Caki2 (cell line): ENCODE measurements at places on chromosomes 3 and 15. TPM values are rescaled to one million over a fixed set of nuclear protein-coding genes. Genes with fewer than 3 reads are reported as not detected.

The CCDC54 gene
- total RNA-seq, result not detected in 2 replicates

GRCh38 chr3:162147996-162148395, 651.4 kb downstream of the OTOL1 start:
- DNase-seq, result no peak

DNA sequence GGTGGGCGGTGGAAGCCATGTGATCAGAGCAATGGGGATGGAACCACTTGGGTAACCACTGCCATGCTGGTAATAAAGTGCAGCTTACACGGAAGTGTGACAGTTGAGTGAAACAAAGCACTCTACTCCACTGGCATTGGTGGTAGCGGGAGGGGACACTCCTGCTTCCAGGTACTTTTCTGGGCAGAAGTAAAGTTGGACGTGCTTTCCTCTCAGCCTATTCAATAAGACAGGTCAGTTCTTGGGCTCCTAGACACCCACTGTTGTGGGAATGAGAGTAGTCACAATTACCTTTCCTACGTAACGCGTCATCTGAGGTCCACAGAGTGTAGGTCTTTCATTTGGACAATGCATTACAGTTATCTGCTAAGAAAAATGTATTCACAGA, 51.7 kb upstream of the CHD2 start:
- DNase-seq, result no peak

DNA sequence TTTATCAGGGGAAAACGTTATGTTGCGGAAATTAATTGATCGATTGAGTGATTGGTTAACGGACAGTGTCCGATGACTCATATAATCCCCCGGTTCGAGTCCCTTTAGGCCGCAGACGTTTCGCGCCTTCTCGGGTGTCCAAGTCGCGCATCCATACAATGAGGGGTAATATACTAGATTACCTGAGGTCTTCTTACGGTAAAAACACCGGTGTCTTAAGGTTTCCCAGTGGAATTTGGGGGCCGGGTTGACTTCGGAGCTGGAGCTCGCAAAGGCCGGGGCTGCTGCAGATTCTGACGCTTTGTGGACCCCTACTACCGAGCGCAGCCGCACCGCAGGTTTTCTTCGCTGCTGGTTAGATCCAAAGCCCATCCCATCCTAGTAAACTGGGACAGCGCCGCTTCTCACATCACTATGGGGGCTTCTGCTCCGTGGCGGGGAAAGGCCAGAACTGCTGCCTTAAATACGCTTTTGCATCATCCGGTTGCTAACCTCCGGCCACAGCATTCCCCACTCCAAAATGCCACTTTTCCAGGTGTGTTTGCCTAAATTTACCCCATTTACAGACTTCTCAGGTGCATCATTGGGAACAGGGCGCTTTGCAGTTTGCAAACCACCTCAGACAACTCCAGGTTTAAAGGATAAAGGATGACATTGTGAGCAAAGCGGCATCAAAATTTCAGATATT, 858 bp upstream of the SACM1L start:
- peak; percentile 30 for DNase-seq

The EFHB gene
- total RNA-seq, result 1.6 and 1.8 TPM in 2 replicates

- DNase-seq, result no peak
These were observed 57.5 kb upstream of the ZBED2 start for GRCh38 chr3:111652492-111653180.

The ADGRG7 gene
- not detected in 2 replicates for total RNA-seq

DNA sequence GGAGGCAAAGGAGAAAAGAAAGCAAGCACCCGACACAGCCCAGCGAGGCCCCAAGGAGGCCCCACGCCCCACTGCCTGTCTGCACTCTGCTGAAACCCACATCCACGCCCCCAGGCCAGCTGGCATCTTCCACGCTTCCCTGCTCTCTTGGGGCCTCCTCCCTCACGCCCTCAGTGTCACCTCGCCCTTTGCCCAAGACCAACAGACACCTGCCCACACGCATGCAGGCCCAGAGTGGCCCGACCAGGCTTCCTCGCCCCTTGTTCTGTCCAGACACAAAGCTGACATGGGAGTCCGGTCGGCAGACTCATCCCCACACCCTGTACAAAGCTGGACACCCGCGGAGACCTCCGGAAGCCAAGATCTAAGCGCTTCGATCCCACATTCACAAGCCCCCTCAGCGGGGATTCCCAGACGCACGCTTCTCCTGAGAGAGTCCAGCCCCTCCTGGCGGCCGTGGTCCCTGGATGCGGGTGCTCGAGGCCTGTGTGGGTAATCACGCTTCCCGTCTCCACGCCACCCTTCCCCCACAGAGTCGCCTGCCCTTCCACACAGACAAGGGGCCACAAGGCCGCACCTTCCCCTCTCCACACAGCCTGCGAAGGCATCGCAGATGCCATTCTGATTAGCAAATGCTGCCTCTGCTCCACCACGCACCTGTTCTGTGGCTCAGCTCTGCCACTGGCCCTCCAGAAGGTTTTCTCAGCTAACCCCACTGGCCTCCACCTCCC, 176.6 kb downstream of the XXYLT1 start:
- DNase-seq, result peak; percentile 54

DNA sequence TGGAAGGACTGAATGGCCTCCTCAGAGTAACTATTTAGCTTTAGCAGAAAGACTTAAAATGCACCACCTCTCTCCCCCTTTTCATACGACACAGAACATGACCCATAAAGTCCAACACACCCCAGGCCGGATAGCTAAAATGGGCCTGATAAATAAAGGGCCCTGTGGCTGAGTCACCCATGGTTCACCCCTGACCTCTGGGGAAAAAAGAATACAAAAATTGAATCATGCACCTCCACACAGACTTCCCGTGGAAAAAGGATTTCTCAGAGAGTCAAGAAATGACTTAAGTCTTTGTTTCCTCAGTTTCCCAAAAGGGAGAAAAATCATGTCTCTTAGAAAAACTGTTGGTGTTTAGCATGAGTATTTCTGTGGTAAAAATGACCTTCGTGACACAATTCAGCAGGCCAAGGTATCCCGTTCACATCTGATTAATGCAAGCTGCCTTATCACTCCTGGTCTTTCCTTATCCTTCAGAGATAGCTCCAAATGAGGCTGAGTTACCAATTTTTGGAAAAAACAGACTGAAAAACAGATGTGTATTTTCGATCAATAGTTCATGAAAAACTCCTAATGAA, 34.0 kb upstream of the ARHGEF3 start:
- peak; percentile 12 for DNase-seq

- DNase-seq, result no peak
These were observed 292.7 kb downstream of the EPHB1 start for GRCh38 chr3:135087782-135088181.

DNA sequence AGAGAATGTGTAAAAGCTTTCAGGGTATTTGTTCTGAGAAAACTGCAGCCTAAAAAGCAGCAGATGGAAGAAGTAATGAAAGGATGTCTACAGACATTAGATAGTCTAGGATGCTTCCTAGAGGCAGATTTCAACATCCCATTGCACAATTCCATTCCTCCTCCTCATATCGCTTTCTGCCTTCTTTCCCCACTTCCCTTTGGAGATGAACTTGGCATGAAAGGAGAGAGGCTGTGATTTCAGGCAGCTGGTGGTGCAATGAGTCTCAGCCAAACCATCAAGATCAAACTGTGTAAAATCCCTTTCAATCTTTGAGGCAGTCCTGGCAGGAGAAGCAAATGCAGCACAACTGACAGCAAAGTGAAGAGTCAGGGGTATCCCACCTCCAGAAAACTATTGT, 438.7 kb upstream of the KCNMB2 start:
- DNase-seq, result no peak
